ENCODE measurements at places on chromosomes 13 and 19.

- DNase-seq: no peak
These were observed 154.0 kb downstream of the NALCN start for GRCh38 chr13:101262306-101262705.

- DNase-seq: no peak
These were observed 10.4 kb downstream of the MIDN start for GRCh38 chr19:1258707-1259205.

GRCh38 chr13:67632590-67632989 lies 402.5 kb upstream of the PCDH9 start:
- DNase-seq: no peak

DNA sequence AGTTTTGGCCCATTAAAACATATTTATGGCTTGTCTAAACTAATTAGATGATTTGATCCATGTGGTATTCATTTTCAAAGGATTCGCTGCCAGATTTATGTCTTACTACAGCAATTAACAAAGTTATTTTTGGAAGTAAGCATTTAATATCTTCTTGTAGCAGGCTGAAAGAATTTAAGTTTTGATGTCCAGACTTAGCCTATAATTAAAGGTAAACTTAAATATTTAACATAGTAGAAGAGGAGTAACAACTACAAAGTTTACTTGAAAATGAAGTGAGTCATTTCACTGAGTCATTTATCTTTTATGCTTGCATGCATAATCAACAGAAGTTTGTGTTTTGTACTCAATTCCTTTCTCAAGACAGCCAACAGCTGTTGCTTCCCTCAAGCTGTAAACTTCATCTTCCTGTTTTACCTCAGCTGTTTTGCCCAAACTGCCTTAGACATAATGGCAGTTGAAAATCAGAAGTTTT lies 58.1 kb downstream of the EDNRB start:
- DNase-seq: no peak

- peak; percentile 99 for DNase-seq
These were observed at the start of gene INTS6 for GRCh38 chr13:51452361-51453206. Gene INTS6 (minus strand): TSS chr13:51453036. CDS start chr13:51452525, 511 bp downstream.
